ENCODE measurements at places on chromosomes 5 and 9.

DNA sequence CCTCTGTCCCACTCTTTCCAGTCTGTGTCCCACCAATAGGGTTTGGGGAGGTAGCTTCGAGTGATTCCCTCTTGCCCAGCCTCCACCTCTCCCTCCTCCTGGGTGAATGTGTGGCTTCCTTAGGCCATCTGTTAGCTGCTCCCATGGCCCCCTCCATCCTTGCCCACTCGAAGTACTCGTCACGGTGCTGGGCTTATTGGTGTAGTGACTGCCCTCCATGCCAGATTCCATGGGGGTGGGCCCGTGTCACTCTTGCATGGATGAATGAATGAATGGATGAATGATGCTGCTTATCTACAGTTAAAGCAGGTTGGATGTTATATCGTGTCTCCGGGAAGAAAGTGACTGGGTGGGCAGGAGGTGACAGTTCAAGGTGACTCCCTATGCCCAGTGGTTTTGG lies 19.1 kb downstream of the HMCN2 start:
- no peak for DNase-seq

GRCh38 chr5:62305358-62305714 lies 670 bp upstream of the KIF2A start:
- DNase-seq, result no peak

DNA sequence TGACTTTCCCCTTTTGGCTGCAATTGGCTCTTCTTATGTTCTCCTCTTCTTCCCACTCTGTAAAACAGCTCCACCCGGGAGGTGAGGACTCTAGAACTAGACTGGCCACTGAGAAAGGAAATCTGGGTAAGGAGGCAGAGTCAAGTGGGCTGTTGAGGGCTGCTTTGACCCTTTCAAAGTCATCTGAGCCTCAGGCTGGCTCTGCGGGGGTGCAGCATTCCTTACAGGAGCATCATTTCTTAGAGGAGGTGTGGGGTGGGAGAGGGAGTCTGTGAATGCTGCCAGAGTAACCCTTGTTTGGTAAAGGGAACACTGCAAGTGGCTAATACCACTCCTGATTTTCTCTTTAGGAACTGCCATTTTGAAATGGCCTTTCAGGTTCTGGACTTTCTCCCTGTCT lies 377.7 kb upstream of the SMARCA2 start:
- DNase-seq, result no peak

- no peak for DNase-seq
Observed at GRCh38 chr9:86406366-86406765, 52.2 kb upstream of the TUT7 start.

DNA sequence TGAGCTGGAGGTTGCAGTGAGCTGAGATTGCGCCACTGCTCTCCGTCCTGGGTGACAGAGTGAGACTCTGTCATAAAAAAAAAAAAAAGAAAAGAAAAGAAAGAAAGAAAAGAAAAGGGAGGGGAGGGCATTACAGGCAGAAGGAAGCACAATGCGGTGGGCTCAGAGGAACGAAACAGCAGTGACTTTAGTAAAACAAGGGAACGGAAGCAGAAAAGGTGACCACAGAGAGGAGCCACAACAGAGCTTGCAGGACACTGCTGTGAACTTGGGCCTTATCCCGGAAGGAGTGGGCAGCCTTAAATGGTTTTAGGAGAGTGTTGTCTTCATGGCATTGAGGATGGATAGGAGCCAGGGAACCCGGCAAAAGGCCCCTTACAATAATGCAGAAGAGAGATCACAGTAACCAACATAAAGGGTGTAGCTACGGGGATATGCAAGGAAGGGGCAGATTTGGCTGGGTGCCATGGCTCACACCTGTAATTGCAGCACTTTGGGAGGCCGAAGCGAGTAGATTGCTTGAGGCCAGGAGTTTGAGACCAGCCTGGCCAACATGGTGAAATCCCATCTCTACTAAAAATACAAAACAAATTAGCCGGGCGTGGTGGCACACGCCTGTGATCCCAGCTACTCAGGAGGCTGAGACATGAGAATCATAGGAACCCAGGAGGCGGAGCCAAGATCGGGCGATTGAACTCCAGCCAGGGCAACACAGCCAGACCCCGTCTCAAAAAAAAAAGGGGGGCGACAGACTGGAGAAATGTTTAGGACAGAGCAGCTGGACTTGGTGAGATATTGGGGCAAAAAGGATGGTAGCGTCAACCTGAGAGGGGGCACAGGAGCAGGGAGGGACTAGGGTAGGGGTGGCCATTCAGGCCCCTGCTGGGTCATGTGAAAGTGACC lies 83.9 kb upstream of the ZBTB43 start:
- DNase-seq, result no peak

- DNase-seq, result peak; percentile 58
Observed at GRCh38 chr5:95620030-95620869, at the start of gene GPR150. TSS of gene GPR150 (plus strand) at chr5:95620087. CDS start at chr5:95620276, 189 bp downstream.

GRCh38 chr9:123637606-123637944 lies 281.6 kb downstream of the CRB2 start:
- DNase-seq, result no peak

- DNase-seq, result peak; percentile 10
Observed at GRCh38 chr5:115816226-115817081, at the start of gene CDO1. TSS of gene CDO1 (minus strand) at chr5:115816659. CDS start at chr5:115816397, 262 bp downstream.

- DNase-seq, result no peak
Observed at GRCh38 chr9:8821910-8822666, 1022.5 kb upstream of the DMAC1 start.

DNA sequence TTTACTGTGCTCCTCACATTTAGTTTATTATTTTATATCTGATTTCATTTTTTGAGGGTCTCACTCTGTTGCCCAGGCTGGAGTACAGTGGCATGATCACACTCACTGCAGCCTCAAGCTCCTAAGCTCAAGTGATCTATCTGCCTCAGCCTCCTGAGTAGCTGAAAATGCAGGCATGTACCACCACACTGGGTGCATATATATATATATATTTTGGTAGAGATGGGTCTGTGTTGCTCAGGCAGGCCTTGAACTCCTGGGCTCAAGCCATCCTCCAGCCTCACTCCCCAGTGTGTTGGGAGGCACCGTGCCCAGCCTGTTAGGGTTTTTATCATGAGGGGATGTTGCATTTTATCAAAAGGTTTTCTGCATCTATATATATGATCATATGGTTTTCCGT lies 39.8 kb upstream of the ZNF354B start:
- no peak for DNase-seq

DNA sequence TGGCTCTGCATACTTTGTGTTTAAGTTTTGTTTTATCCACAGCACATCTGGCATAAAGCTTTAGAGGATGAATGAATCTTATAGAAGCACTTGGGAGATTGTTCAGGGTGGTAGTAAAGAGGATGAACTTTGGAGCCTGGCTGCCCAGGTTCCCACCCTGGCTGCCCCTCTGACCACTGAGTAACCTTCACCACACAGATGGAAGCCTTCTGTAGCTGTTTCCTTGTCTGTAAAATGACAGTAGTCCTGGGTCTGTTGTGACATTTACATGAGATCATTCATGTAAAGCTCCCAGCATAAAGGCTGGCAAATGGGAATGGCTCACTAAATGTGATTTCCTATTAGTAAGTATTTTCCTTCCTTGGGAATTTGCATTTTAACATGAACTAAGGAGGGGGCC lies 85.7 kb upstream of the FAM169A start:
- DNase-seq, result no peak

DNA sequence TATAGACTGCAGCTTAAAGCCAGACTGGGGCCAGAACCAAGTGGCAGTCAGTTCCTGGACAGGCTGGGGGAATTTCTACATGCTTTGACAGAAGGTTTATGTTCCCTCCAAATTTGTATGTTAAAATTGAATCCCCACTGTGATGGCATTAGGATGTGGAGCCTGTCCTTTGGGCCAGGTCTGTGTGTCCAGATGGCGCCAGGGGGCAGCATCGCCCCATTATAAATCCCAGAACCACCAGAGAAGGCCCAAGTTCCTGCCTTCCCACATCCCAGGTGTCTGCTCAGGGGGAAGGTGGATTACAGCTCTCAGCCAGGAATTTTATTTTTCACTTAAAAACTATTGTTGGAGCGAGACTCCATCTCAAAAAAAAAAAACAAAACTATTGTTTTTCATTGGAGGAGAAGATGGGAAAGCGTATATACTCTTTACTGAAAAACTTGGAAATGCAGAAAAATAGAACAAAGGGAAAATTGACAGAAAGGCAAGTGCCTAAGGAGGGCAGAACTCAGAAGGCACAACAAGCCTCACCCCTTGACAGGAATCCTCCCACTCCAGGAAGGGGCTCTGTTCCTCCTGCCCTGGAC lies 5.0 kb downstream of the IL3 start:
- DNase-seq, result peak; percentile 60

DNA sequence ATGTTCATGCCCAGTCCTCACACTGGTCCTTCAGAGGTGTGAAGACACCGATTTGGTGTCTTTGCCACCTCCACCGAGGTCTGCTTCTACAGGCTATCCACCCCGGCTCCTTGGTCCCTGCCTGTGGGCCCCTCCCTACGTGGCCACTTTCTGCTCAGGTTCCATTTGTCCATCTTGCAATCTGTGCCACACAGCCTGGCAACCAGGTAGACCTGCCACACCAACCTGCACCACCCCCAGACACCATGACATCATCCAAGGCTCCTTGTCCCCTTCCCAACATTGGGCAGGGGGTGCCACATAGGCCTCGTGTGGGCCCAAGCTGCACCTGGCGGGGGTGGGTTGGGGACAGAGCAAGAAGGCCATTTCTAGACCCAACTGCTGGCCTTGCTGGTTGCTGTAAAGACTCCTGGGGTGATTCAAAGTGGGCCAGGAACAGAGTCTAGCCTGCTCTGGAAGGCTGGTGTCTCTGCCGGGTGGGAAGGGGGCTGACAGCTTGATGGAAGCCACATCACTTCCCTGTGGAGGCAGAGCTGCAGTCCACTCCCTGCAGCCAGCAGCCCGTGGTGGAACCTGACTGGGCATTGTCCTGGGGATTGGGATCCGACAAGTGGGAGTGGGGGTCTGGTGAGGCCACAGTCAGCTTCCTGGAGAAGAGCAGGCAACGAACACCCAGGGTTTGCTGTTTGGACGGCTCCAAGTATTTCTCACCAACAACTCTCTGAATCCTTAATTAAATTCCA lies 65.8 kb upstream of the SLC25A51 start:
- no peak for DNase-seq

- DNase-seq, result no peak
Observed at GRCh38 chr5:115961381-115962238, 665 bp upstream of the LVRN start.

- DNase-seq, result no peak
Observed at GRCh38 chr9:134408939-134409737, 82.9 kb downstream of the RXRA start.

DNA sequence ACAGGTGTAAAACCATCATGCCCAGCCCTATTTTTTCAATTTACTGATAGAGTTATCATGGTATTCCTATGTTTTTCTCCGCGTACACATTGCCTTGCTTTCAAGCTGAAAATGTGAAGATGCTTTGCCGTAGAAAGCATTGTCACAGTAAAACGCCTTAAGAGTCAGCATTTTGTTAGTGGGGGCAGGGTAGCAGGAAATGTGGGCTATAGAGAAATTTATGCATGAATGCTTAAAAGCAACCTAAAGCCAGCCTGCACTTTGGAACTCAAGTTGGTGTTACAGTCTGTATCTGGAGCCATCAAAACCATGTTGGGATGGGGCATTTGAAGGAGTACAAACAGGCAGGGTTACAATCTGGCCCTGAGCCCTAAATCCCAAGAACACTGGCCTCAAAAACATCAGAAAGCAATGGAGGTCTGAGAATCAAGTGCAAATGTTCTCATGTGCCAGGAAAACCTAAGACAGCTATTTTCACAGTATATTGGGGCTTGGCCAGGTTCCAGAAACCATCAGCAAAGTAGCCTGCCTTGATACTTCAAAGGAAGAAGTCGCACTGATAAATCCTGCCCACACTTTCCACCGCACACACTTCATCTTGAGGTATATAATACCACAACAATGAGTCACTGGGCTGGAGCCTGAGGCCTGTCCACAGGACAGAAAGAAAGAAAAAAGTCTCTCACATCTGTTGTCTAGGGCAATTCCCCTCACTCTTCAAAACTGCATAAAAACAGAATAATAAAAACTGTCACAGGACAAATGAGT lies 313.8 kb downstream of the ENC1 start:
- peak; percentile 52 for DNase-seq

DNA sequence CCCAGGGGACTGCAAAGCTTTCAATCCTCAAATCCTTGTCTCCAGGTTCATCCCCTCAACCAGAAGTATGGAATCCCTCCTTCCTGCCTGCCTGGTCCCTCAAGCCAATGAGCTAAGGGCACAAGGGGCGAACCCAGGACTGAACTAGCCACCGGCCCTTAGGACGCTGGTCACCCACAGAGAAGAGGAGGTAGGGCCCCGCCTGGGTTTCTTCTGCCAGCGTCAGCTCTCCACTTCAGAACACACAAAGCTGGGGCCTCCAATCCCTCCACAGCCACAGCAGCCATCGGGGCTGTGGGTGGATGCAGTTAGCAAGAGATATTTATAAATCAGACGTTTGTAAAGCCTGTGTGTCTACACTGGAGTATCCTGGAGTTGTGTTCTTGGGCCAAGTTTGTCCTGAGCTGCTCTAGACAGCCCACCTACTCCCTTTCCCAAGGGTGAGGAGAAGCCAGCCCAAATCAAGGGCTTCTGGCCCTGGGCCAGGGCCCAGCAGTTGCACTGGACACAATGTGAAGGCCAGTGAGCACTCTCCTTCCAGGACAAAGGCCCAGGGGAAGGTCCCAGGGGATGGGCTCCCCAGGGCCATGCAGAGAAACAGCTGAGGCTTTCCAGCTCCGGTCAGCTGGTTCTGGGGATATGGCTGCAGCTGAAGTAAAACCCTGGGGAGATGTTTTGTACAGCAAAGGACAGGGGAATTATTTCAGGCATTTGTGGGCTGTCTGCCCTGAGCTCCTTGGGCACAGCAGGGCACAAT lies 18.9 kb downstream of the AMBP start:
- DNase-seq, result no peak

DNA sequence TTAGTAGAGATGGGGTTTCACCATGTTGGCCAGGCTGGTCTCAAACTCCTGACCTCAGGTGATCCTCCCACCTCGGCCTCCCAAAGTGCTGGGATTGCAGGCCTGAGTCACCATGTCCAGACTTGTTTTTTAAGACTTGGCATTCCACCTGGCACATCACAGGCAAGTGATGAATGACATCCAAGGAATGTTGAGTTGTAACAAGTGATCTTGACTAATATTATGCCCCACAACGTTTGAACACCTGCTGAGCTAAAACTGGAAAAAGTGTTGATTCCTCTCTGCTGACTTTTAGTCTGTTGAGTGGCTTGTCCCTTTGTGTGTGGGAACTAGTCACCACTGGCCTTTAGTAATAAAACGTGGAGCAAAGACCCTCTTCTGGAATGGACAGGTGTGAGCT lies 54.6 kb downstream of the SUB1 start:
- DNase-seq, result no peak

DNA sequence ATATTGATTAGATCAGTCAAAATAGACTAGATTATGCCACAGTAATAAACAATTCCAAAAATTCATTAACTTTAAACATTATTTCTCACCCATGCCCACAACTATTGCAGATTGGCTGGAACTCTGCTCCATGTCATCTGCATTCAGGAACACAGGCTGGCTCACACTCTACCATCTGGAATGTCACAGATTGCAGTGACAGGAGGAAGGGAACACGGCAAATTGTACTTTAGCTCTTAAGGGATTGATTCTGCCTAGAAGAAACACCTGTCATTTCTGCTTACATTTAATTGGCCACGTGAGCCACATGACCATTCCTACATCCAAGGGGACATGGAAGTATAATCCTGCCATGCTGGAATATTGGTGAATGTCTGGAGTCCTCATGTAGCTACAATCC lies 54.4 kb downstream of the ATPSCKMT start:
- no peak for DNase-seq

Data from stimulated activated CD4-positive, alpha-beta T cell treated with anti-CD3 and anti-CD28 coated beads, Interleukin-2, amount 100 ng/mL, for 48 hours (primary cell).